Epithelial cell of esophagus (primary cell): ENCODE measurements at places on chromosomes 7 and 10.
A peak's percentile ranks its signal among the peaks of the same experiment; 100 is the strongest.

- peak; percentile 61 for DNase-seq
Observed at GRCh38 chr7:1193593-1194424, 33.8 kb upstream of the ZFAND2A start.

DNA sequence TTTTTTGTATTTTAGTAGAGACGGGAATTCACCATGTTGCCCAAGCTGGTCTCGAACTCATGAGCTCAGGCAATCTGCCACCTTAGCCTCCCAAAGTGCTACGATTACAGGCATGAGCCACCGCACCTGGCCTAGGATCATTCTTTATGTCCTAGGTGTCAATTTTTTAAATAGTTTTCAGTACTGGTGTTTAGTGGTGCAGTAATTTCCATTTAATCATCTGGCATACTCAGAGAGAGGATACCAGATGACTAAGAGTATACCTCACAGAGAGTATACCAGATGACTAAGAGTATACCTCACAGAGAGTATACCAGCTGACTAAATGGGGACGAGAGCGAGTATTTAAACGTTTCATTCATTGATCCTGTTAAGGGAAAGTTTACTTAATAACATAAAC, 37.3 kb upstream of the TMEM248 start:
- peak; percentile 66 for DNase-seq

- DNase-seq: no peak
Observed at GRCh38 chr10:15877836-15878576, 17.7 kb upstream of the MINDY3 start.

- no peak for DNase-seq
Observed at GRCh38 chr10:100347568-100348195, 649 bp downstream of the SCD start.

GRCh38 chr7:151086802-151087244, 548 bp downstream of the AGAP3 start:
- DNase-seq: peak; percentile 52
